Stimulated activated CD8-positive, alpha-beta memory T cell treated with anti-CD3 and anti-CD28 coated beads, Interleukin-2, amount 100 ng/mL, for 1 hour (primary cell): ENCODE measurements at places on chromosomes 5 and 9.
A peak's percentile ranks its signal among the peaks of the same experiment; 100 is the strongest.

- no peak for DNase-seq
Observed at GRCh38 chr9:129077236-129077635, 3.7 kb upstream of the DOLPP1 start.

DNA sequence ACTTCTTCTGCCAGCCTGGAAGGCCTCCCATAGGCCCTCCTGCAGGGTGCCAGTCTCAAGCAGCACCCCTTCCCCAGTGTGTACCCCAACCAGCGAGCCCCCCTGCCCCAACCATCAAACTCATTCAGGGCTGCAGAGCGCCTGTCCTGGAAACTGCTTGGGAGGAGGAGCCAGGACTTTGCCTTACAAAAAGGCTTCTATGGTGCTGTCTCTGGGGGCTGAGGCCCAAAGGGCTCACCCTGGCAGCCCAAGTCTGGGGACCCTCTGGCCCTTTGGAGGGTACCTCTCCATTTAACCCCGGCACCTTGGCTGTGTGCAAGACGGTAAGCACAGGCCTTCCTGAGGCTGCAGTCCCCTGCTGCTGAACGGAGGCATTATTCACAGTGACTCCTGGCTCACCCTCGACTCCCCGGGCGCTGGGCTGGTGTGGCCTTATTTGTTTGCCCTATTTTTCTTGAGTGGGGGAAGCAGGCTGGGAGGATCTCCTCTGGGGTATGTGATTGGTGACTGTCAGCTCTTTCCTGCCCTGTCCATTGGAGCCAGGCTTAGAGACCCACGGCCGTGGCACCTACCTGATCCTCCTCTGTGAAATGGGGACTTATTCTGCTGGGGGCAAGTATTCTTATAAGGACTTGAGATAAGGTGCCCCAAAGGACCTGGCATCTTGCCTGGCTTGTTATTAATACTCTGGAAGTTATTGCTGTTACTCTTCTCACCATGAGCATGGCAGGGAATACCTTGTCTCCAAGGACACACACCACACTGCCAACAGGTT, 5.8 kb downstream of the LMX1B start:
- DNase-seq = no peak

DNA sequence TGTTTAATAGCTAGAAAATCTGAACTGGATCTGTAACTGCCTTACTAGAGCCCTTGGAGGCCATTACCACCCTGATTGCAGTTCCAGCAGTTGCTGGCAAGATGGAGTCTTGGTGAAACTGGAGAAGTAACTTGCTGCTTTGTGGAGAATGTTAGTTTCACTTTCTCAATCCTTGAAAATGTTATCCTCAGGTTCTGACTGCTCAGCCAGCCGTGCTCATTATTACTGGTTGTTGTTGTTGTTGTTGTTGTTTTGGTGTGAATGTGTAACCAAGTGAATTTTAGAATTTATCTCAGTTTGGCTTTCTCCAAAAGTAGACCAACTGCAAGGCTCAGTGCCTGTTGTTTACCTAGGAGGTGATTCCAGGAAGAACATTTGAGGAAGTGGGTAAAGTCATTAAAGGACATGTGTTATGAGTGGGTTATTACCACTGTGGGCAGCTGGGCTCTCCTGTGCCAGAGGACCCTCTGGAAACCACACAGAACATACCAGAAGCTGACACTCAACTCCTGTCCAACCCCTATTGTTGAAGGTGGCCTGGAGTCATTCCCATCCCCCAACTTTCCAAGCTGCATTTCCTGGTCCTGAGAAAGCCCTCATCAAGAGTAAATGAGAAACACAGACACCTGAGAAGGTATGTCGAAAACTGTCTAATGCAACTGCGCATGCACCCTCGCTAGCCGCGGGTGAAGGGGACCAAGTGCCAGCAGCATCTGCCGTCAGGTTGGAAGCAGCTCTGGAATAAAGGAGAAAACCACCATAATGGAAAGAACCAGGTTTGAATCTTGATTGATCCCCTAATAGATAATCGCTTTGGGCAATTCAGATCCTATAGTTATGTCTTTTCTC, 111.6 kb downstream of the CMYA5 start:
- DNase-seq = no peak

- no peak for DNase-seq
Observed at GRCh38 chr9:128628471-128629048, 28.1 kb downstream of the DYNC2I2 start.

GRCh38 chr9:37669232-37669631, 18.5 kb downstream of the FRMPD1 start:
- no peak for DNase-seq

- no peak for DNase-seq
Observed at GRCh38 chr9:130588416-130588815, 9.0 kb downstream of the FUBP3 start.

DNA sequence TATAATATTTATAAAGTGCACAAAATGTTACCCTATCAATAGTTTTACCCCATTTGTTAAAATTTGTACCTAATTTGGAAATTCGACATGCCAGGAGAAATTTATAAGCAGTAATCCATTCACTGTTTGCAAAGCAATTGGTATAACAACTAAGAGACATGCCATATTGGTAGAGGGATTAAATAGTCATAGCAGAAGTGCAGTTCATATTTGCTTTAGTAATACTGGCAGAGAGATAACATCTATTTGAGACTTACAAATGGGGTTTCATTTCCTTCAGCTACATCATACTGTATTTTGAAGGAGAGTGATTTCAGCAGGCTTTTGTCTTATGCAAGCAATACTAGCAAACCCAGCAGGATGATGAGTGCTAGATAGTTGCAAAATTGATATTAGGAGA, 610.4 kb upstream of the CDH10 start:
- DNase-seq = no peak

DNA sequence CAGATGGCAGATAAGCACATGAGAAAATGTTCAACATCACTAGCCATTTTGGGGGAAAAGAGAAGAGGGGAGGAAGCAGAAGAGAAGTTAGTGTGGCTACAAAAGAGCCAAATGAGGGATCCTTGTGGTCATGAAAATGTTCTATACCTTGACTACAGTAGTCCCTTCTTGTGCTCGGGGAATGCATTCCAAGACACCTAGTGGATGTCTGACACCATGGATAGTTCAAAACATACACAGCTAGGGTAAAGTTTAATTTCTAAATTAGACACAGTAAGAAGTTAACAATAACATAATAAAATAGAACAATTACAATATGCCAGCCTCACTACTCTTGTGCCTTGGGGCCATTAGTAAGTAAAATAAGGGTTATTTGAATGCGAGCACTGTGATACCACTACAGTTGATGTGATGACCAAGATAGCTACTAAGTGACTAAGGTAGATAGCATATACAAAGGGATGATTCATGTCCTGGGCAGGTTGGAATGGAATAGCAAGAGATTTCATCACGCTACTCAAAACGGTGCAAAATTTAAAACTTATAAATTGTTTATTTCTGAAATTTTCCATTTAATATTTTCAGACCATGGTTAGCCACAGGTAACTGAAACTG, 344.1 kb downstream of the NR2F1-AS1 start:
- DNase-seq = no peak

DNA sequence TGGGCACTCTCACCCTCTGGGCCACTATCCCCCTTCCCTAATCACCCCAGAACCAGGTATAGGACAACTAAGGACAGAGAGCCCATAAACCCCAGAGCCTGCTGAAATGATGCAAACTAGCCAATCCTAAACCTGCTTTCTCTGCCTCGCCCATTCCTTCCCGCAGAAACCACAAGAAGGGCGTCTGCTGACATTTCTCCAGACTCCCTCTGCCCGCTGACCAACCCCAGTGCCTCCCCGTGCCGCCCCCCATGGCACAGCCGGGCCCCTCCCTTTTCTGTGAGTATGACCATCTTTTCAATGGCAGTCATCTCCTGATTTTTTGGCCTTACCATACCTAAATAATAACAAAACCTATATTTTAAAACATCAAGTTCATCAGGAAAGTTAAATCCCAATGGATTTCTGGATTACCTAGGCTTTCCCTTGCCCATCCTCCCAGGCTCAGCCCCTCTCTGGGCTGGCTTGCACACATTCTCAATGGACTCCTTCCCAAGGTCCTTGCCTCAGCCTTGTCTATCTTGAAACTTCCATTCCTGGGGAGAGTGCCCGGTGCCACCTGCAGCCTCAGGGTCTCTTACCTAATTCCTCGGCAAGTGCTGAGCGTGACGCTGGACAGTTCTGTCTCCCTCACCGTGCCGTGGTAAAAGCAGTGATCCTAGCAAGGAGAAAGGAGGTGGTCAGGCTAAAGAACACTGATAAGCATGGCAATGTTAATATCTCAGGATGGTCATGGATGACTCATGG, 45.2 kb downstream of the ADAM19 start:
- no peak for DNase-seq

- no peak for DNase-seq
Observed at GRCh38 chr5:146662229-146662628, 146.2 kb upstream of the GPR151 start.

DNA sequence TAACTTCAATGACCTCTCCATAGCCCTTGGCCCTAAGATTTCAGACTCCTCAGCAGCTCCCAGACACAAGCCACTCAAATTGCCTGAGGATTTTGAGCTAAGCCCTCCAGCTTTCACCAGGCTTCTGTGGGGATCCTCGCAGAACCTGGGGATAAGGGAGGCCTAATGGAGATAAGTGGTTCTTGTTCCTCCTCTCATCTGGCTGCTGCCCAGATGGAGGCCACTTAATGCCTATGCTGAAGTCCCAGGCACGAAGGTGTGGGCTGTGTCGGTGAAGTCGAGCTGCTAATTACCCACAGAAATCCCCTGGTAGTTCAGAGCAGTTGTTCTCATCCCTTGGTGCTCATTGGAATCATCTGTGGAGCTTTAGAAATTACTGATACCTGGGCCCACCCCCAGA, 10.3 kb upstream of the FAT2 start:
- no peak for DNase-seq

GRCh38 chr9:126471084-126471624, 142.6 kb upstream of the LMX1B start:
- peak; percentile 59 for DNase-seq

GRCh38 chr9:134224127-134224526, 59.8 kb upstream of the RNU6ATAC start:
- DNase-seq = no peak

GRCh38 chr5:131081913-131082488, 83.1 kb downstream of the HINT1 start:
- no peak for DNase-seq

DNA sequence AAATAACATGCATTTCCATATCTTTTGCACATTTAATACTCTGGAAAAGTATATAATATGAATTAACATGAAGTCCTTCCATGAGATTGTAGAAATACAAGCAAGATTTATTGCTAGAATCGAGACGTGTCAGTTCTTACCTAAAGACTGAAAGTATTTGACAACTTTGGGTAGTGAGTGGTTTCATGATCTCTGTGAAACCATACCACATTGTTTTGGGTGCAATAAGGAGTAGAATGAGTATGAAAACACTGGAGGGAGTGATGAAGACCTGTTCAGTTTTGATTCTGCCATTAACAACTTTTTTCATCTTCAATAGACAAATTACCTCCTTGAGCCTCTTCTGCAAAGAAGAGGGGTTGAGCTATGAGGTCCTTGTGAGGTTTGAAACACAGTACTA, 133.7 kb downstream of the NUDT12 start:
- DNase-seq = no peak

DNA sequence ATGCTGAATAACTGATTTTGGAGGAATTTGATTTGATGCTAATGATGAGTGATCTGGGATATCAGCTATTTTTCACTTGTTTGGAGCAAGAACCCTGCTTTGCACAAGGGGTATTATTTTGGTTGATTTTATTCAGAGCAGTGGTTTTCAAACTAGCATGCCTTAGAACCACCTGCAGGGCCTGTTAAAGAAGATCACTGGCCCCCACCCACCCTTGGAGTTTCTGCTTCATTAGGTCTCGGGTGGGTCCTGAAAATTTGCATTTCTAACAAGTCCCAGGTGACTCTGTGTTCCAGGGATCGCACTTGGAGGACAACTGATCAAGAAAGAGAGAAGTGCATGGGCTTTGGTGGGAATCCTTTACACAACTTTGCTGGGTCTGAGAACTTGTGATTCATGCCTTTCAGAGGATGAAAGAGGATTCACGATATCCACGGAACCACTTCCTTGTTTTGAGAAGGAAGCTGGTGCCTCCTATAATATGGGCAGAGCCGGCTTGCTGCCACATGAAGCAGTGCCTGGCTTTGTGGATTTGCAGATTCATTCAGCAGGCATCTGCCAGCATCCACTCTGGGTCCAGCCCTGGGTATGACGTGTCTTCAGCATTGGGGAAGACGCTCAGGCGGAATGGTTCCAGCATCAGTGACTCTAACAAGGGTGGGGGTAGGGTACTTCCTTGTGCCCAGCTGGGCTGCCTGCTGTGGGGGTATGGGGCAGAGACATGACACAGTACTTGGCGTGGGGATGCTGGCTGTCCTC, 106.6 kb upstream of the PITX1 start:
- no peak for DNase-seq

GRCh38 chr5:176388003-176388443, 375 bp downstream of the NOP16 start:
- no peak for DNase-seq

- DNase-seq = no peak
Observed at GRCh38 chr5:149774906-149775305, 44.8 kb downstream of the PPARGC1B start.

- DNase-seq = no peak
Observed at GRCh38 chr9:7324152-7324598, 475.4 kb downstream of the DMAC1 start.

GRCh38 chr5:32018476-32019436, 155.4 kb downstream of the GOLPH3 start:
- DNase-seq = no peak

GRCh38 chr9:127204771-127205470, 59.7 kb upstream of the GARNL3 start:
- no peak for DNase-seq
